ENCODE measurements at places on chromosomes 6 and 20.

DNA sequence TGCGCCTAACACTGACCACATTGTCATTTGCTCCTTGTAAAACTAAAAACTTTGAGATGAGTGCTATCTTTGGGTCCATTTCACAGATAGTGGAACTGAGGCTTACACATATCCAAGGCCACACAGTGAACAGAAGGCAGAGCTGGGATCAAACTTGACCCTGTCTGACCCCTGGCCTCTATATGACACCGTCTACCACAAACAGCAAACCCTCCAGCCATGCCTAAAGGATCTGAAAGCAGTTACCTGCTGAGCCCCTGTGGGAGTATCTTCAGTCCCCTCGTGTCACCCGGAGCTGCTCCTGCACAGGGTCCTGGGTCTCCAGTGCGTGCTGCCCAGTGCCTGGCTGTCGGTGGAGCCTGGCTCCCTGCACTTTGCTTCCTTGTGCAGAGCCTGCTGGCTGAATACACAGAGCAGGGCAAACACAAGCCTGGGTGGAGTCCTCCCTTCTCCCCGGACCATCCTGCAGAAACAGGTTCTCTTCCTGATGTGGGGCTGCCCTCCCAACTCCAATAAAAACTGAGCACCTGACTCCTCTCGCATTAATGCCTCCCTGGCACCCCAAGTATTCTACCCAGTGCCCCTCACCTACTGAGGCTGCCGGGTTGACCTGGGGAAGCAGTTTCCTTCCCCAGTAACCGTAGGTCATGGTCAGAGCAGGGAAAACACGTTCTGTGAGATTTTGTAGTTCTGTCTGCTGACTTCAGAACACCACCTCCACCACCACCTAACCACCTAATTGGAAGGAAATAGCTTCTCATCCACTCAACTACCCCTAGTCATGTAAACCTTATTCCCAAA is at the start of gene BCAS1:
BCAS1 (minus strand) TSS at position 408 of the 801 bp plus-strand sequence. CDS start 11,876 bp downstream, outside the sequence.
- DNase-seq = no peak

- no peak for DNase-seq
Measured at GRCh38 chr6:156718647-156719394, 58.4 kb upstream of the ARID1B start.

DNA sequence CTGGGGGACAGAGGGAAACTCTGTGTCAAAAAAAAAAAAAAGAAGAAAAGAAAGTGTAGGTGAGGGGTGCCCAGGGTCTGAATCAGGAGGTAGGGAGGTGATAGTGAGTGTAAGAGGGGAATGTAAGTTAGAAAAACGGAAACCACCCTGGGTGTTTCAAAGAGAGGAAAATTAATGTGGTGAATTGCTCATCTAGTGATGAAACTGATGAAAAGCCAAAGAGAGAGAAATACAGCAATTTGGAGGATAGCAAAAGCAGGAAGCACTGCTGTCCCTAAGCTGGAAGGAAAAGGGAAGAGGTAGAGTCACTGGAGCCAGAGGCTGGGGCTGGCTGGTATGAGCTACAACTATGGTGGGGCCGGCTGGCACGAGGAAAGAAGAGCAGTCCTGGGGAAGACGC is 85.0 kb upstream of the CEP85L start:
- no peak for DNase-seq

GRCh38 chr20:46648903-46649649 is 2.2 kb downstream of the SLC13A3 start:
- DNase-seq = no peak

- DNase-seq = no peak
Measured at GRCh38 chr20:59668926-59669850, 64.8 kb downstream of the PHACTR3 start.

DNA sequence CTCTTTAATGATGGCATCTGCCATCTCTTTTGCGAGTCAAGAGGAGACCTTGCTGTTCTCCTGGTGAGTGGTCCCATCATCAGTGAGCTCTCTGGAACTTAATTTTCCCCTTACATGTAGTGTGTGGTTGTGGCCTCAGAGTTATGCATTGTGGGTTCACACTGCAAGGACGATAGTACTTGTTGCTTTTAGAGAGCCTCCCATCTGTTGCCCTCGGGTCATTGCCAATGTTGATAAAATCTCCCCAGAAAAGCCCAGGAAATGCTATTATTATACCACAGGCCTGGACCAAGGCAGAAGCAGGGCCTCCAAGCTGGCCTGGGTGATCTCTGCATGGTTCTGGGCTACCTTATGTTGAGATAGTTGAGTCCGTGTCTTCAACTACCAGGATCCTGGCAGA is 241.6 kb downstream of the BMP7 start:
- DNase-seq = no peak

- no peak for DNase-seq
Measured at GRCh38 chr6:42025066-42025844, 25.1 kb upstream of the TAF8 start.

GRCh38 chr6:131791476-131791875 is 16.3 kb upstream of the ENPP1 start:
- DNase-seq = no peak

DNA sequence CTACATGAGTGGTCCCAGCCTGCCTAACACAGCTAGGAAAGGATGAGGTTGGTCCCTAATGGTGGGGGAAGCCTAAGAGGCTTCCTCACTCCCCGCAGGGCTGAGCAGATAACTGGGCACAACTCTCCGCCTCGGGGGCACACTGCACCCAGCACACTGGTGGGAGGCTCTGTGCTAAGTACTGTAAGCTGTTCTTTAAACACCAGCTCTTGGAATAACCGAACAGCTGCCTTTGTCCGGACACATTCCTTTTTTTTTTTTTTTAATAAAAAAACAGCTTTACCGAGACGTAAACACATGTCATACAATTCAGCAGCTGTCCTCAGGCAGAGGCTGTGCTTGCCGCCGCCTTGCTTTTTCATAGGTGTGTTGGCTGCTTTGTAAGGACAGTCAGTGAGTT is 6.9 kb downstream of the PSMG4 start:
- no peak for DNase-seq

DNA sequence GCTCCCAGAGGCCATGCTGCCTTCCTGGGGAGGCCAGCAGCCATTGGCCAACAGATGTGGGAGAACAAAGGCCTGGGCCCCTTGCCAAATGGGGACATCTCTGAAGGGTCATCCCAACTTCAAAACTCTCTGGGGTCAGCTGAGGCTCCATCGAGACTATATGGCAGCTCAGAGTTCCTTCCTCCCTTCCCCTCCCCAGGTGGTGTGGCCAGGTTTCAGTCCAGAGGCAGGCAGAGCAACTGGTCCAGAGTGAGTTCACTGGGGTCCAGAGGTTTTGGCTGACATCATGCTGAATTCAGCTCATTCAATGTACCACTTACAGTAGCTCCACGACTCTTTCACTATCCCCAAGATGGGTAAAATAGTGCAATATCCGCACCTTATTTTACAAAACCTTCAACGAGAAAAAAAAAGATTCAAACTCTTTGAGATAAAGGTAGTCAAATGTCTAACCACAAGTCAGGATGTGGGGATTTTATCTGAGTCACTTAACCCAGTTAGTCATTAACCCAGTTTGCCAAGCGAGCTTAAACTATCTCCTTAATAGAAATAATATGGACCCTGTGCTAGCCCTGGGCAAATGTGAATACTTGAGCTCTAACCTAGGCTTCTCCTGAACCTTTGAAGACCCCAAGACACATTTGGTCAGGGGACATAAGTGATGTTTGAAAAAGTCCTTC is 108.4 kb upstream of the PLEKHG1 start:
- DNase-seq = no peak

- no peak for DNase-seq
Measured at GRCh38 chr20:4830696-4831095, 109.0 kb downstream of the PRND start.

DNA sequence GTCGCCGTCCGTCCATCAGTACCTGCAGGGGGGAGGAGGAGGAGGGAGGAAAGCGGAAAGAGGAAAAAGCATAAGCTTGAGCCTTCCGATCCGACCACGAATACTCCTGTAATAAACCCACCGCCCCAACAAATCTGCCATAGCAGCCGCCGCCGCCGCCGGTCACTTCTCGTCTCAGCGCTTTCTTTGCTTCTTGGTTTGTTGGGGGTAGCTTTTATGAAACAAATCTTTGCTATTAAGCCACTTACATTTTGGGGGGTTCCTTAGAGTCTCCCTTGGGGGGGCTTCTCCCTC is 277 bp downstream of the ADGRB3 start:
- no peak for DNase-seq

- no peak for DNase-seq
Measured at GRCh38 chr20:51563174-51563485, 20.6 kb upstream of the NFATC2 start.

- DNase-seq = no peak
Measured at GRCh38 chr6:161829291-161829729, 555.4 kb upstream of the AGPAT4 start.

DNA sequence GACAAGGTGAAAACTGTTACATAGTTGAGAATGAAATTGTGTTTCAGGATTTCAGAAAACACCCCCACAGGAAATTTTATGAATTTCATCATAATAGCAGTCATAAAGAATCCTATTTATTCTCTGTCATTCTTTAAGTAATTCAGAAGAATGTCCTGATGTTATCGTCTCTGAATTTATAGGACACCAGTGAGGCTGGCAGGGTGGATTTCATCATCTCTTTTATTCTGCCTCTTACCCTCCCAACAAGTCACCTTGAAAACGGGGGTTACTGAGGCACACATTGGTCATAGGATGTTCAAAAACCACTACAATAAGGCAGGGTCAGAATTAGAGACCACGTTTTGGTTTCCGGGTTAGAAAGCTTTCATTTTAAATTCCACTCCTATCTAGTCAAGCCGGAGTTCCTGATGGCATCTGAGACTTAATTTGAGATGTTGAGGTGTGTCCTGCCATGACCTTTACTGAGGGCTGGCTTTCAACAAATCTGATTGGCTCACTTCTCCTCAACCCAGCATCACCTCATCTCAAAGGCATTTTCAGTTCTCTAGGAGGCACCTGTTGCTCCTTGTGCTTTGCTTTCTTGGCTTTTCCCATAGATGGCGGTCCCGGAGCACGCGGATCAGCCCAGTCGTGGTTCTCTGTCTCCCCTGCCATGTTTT is 230.6 kb upstream of the SUPT3H start:
- no peak for DNase-seq

- DNase-seq = no peak
Measured at GRCh38 chr6:14785493-14785790, 460.4 kb upstream of the JARID2 start.

GRCh38 chr6:152241013-152241766 is 396.0 kb downstream of the SYNE1 start:
- no peak for DNase-seq

DNA sequence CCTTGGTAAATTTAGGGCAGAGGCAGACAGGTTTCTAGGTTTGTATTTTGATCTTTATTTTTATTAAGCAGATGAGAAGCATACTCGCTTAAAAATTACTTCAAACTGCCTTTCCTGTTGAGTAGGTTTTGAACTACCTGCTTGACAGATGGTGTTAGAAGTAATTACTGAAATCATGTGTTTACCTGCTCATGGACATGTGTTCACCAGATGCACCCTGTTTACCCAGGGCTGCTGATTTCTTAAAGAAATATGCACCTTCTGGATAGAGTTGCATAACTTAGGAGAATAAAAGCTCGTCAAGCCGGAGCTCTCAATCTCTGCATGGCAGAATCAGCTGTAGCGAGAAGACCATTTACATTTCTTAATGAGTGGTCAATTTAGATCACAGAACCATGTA is 165.1 kb downstream of the CDKAL1 start:
- no peak for DNase-seq

DNA sequence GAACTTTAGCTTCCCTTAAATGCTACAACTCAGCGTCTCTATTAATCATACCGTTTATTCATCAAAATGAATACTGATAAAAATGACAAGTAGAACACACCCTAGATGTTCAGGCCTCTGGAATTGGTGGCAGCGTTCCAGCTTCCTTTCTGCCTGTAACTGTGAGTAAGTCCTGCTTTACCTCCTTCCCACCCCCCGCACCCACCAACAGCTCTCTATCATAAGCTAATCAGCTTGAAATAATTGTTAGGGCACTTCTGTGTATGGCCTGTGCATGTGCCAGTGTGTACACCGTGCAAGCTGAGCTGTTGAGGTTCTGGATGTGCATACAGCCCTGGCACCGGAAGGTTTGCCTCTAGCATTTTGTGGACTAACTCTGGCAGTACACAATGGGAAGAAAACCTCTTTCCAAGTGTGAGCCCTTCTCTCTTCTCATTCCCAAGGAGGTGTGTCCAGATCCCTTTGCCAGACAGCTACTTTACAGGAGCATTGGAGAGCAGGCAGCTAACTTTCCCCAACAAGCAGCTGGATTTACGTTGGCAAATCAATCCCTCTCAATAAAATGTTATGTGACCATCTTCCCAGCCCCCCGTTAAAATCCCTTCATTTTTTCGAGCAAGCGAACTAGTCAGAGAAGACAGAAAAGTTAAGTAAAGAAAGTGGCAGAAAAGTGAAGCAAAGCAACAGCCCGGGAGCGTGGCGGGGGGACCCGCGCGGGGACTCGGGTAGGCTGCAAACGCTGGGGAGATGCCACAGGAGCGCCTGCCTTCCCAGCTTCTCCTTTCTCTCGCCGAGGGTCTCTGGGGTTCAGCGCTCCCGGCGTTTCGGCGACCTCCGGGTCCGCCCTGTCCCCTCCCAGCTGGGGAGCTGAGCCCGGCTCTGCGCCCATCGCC is 803 bp upstream of the ADGRG6 start:
- no peak for DNase-seq

- no peak for DNase-seq
Measured at GRCh38 chr6:18565231-18565630, 178.1 kb downstream of the RNF144B start.

- DNase-seq = no peak
Measured at GRCh38 chr6:107600936-107601335, 111.0 kb downstream of the SOBP start.

DNA sequence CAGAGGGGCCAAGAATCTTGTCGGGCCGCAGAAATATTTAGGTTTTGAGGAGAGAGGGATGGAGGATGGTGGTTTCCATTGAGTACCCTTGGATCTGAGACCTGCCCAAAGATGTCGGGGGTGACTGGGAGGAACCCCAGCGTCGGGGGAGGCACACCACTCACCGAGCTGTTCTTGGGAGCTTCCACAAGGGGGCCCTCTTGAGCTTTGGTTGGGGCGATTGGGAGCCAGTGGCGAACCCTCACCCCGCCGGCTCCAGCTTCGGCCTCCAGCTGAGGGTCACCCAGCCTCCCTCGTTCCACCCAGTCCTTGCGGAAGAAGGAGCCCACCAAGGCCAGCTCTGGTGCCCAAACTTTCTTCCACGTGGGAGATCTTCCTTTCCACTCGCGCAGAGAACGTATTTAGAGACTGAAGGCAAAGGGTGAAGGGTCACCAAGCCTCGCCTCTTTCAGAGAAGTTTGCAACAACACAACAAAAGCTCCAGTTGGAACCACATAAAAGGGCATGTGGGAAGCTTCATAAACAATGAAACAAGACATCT is 33.6 kb downstream of the APCDD1L start:
- DNase-seq = no peak

DNA sequence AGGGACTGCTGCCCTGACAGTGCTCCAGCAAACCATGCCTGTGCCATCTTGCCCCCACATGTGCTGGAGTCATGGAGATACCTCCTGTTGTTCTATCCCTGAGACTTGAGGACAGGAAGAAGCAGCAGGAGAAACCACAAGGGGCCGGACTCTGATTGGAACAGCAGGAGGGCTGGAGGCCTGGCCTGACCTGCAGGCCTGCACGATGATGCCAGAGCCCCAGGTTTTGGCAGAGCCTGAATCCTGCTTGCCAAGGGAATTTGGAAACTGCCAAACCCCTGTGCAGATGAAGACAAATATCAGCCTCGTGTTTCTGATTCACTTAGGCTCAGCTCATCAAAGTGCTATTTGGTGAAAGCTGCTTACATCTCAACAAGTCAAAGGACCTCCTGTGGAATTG is 177.6 kb downstream of the MAFB start:
- no peak for DNase-seq

GRCh38 chr6:162538643-162539064 is 188.9 kb downstream of the PRKN start:
- no peak for DNase-seq

- DNase-seq = peak; percentile 50
Measured at GRCh38 chr20:37384683-37385174, 38.8 kb downstream of the SRC start.

Data from activated gamma-delta T cell (primary cell).